ENCODE measurements at places on chromosomes 2 and 18.

DNA sequence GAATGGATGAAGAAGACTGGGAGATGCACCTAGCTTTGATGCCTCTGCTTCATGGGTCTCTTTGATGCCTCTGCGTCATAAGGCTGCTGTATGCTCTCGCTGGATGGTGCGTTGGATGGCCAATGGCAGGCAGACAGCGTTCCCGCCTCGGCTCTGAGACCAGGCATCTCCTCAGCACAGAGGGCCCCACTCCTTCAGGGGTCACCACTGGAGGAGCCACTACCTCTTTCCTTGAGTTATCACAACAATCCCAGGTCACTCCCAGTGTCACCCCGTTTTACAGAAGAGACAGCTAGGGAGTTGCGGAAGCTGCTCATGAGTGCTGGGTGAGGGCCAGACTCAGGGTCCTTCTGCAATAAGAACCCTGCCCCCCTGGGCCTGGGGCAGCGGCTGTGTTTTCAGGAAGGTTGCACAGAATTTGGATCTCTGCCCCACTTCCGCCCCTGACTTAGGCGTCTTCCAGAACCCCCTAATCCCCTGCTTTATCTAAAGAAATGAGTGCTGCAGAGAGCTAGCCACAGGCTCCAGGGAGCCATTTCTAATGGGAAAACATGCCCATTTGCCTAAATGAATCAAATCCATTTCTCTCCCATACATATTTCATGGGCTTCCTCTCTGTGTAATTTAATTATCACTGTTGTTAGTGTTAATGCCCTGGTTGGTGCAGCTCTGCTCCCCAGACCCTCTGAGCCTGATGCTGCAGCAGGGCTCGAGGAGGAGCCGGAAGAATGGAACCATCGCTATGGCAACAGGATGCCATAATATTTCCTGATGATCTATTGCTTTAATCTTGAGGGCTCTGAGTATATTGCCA, 131.8 kb upstream of the HS6ST1 start:
- no peak for DNase-seq

DNA sequence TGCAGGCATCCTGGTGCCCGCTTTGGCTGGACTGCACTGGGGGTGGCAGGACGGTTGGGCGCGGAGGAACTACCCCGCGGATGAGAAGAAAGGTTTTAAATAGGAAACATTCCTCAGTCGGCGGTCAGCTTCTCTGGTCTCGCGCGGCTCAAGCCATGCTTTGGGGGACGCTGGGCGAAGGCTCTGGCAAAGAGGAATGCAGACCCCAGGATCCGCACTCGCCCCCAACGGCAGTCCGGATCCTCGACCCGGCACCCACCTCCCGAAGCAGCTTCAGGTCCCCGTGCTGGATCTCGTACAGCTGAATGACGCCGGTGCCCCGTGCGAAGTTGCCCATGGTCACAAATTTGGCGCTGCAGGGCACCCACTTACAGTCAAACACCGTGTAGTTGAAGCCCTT, 686 bp upstream of the PNO1 start:
- DNase-seq = no peak

GRCh38 chr18:2150566-2150965, 420.7 kb downstream of the METTL4 start:
- DNase-seq = no peak

DNA sequence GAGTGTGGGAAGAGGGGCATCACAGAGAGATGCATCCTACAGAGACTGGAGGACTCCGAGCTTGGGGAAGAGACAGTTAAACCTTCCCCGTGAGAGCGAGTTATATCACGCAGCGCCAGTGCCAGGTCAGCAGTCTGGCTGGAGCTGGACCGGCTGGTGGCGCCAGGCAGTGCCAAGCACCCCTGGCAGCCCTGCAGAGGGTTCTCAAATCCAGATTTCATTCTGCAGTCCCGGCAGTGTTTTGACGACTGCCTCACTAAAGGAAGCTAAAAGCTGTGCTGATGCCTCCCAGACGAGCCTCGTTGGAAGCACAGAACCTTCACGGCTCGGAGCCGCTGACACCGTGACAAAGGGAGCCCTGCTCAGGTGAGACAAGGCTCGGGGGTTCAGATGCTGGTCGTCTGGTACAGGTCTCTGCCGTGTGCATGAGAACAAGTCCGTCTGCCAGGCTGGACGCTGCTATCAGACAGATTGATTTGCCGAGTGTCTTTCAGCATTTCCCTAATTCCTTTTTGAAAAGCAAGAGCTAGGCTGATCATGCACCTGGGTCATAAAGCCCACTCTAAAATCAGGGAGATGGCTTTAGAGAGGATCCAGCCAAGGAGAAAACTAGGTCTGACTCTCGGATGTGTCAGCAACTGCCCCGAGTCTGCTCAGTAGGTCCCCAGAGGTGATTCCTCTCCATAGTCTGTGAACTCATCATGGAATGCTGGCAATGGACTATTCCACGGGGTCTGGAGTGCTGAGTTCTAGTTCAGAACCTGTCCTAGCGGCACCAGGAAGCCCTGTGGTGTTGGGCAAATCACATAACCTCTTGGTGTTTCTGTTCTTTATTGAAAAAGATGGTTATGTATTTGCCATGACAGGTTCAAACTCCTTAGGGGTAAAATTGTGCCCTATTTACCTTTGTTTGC, 240.6 kb downstream of the SOX11 start:
- no peak for DNase-seq

DNA sequence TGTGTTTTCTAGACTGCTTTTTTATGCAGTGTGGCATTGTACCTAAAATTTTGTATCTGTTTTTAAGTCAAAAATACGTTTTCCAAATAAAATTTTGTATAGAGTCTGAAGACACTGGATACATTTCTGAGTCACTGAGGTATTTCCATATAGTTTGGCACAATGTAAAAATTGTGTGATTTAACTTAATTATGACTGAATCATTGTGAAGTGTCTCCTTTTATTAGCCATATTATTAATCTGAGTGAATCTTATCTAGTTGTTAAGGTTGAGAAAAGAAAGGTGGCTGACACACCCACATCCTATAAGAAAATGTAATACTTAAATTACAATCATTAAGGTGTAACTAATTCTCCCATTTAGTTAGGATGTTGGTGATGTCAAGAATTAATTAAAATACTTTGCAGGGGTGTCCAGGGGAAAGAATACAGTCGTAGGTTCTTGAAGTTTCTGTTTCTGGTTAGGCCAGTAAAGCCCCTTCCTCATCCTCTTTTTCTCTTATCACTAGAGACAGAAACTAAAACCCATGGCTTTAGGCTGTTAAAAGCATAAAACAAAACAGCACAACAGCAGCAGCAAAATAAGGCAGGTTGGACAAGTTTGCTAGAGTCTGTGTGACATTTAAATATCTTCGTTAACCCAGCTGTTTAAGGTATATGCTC, 71.6 kb downstream of the UBE2E3 start:
- DNase-seq = no peak

GRCh38 chr2:205673312-205673711, 9.0 kb upstream of the NRP2 start:
- no peak for DNase-seq

- DNase-seq = no peak
Measured at GRCh38 chr2:15050483-15050882, 418.0 kb downstream of the LRATD1 start.

- no peak for DNase-seq
Measured at GRCh38 chr2:230723363-230723762, 10.7 kb downstream of the CAB39 start.

GRCh38 chr18:35128675-35129074, 87.5 kb downstream of the MAPRE2 start:
- DNase-seq = no peak

DNA sequence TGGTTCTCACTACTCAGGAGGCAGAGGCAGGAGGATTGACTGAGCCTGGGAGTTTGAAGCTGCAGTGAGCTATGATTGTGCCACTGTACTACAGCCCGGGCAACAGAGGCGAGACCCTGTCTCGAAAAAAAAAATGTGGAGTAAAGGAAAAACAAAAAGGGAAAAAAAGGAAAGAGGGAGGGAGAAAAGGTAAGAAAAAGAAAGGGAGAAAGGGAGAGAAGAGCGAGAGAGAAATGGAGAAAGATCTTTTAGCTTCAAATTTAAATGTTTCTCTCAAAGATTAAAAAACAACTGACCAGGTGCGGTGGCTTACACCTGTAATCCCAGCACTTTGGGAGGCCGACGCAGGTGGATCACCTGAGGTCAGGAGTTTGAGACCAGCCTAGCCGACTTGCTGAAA, 7.9 kb upstream of the RNF138 start:
- DNase-seq = no peak

DNA sequence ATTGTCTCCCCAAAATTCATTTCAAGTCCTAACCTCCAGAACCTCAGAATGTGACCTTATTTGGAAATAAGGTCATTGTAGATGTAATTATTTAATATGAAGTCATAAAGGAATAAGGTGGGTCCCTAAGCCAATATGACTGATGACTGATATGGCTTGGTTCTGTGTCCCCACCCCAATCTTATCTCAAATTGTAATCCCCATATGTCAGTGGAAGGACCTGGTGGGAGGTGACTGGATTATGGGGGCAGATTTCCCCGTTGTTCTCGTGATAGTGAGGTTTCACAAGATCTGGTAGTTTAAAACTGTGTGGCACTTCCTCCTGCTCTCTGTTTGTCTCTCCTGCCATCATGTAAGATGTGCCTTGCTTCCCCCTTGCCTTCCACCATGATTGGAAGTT, 43.0 kb upstream of the BCL11A start:
- DNase-seq = no peak

DNA sequence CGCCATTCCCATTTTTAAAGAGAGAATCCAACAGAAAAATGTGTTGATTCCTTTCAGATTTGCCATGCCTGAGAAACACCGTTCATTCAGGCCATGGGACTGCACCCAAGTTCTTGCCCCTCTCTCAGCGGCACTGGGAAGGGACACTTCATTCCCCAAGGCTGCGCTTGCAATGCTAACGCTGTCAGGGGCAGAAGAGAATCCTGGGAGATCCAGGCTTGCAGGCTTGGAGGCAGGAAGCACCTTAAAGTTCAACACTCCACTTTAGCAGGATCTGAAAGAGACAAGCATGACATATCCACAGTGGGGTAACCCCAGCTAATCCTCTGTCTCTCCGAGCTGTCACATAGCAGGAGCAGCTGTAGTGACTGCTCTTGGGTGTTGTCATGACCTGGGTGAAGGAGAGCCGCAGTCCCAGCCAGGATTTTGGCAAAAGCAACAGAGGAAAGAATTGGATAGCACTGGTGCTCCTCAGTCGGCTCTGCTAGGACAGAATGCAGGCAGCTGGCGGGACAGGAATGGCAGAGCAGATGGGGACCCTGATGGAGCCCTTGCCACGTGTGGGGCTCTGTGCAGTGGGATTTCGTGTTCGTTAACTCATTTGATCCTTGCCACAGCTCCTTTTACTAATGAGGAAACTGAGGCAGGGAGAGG, 22.0 kb upstream of the ODC1 start:
- no peak for DNase-seq

GRCh38 chr2:71997843-71998242, 149.8 kb downstream of the CYP26B1 start:
- DNase-seq = no peak

DNA sequence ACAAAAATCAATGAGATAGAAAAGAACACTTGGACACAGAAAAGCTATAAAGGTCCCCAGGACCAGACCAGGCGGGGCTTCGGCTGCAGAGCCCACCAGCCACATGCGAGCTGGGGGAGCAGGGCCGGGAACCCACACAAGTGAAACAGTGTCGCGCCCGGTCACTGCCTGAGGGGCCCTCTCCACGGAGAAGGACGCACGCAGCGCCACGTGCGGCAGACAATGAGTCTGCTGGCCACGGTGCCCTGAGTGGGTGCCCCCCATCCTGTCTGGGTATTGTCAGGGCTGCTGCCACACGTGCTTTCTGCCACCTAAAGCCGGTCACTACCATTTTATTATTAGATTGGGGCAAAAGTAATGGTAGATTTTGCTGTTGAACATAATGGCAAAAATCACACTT, 207.9 kb upstream of the HDAC4 start:
- DNase-seq = no peak

DNA sequence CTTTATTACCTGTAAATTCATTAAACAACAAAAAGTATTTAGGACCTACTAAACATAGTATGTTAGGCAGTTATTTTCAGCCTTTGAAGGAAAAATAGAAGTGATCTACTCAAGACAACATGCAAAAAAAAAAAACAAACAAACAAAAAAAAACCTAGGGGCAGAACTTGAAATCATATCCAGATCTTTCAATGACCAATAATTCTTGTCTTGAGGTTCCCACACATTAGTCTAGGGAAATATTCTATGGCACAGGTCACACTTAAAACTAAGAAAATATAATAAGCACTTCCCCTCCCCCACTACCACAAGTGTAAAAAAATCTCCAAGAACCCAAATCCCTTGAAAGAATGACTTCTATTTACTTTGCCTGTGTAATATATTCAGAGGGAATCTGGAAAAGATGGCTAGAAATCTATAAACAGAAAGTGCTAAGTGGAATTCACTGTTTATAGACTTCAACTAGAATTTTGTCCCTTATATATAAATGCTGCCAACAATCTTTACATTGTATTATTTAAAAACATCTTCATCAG, 3.5 kb downstream of the PELI1 start:
- no peak for DNase-seq

- no peak for DNase-seq
Measured at GRCh38 chr2:4551691-4552474, 848.5 kb downstream of the DCDC2C start.

GRCh38 chr2:88187038-88187676, 17.0 kb downstream of the THNSL2 start:
- no peak for DNase-seq

DNA sequence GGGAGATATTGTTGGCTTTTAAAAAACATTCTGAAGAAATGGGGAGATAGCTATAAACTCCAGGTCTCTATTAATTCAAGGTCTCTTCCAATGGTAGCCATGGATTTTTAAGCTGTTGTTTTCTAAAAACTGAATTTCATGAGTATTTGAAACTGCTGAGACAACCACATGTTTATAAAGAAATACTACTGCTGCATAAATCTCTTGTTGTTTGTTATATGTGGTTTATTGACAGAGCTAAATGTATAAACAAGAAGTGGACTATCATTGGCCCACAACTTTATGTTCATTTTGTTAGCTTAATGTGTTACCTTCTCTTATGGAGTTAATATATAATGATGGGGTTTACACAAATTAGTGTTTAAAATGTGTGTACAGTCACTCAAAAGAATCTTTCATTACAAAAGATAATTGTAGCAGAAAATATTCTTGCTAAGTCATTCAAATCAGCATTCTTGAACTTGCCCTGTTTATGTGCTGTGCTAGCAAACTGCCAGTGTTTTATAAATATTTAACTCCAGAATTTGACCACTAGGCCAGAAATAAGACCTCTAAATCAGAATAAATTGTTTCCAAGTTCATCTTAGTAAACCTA, 242.1 kb downstream of the TMX3 start:
- no peak for DNase-seq

DNA sequence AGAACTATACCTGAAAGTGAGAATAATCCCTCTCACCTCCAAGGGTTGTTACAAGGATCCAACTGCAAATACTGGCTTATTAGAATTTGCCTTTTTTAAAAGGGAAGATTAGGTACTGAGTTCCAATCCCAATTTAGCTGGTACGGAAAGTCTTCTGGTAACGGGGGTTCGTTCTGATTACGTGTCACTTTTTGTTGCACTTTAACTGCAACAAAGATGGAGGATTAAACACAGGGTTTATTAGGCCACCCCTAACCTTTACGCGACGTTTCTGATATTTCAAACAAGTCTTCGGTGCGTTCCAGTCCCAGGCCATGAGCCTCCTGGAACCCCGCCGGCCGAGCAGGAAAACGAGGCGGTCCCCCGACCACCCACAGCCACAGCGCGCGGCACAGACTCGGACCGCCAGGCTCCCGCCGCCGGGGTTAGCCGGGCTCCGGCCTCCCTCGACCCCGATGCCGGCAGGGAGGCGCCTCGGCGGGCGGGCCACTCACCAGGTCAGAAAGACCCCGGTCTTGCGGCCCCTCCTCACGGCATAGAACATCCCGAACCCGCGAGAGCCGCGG, 411 bp downstream of the RNASEH1 start:
- DNase-seq = no peak

- DNase-seq = no peak
Measured at GRCh38 chr2:130303169-130303568, 39.5 kb upstream of the IMP4 start.

Measured in stimulated activated effector memory CD8-positive, alpha-beta T cell treated with anti-CD3 and anti-CD28 coated beads, Interleukin-12 subunit alpha, Interleukin-12 subunit beta, amount 100 ng/mL, for 72 hours (primary cell).